ENCODE measurements at places on chromosomes 4 and X.
A peak's percentile ranks its signal among the peaks of the same experiment; 100 is the strongest.

DNA sequence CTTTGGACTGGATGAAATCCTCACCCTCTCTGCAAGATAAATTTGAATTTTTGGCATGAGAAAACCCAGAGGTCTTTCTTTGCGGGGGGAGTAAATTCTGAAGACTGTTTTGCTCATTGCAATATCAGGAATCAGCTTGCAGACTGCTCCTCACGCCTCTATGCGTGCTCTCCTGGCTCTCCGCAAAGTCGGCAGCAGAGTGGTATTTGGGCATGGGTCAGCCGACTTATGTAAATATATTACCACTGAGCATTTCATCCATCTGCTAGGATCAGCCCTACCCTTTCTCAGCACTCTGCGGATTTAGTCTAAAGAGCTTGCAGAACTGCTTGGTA, 288.0 kb downstream of the ASMT start:
- DNase-seq: no peak

GRCh38 chr4:73619346-73619745, 890 bp downstream of the RASSF6 start:
- no peak for DNase-seq

- DNase-seq: no peak
Observed at GRCh38 chr4:131644619-131645018, 1504.5 kb upstream of the PCDH10 start.

GRCh38 chr4:129110931-129111330, 15.0 kb downstream of the C4orf33 start:
- DNase-seq: no peak

GRCh38 chr4:24605216-24605615, 20.9 kb upstream of the DHX15 start:
- no peak for DNase-seq

DNA sequence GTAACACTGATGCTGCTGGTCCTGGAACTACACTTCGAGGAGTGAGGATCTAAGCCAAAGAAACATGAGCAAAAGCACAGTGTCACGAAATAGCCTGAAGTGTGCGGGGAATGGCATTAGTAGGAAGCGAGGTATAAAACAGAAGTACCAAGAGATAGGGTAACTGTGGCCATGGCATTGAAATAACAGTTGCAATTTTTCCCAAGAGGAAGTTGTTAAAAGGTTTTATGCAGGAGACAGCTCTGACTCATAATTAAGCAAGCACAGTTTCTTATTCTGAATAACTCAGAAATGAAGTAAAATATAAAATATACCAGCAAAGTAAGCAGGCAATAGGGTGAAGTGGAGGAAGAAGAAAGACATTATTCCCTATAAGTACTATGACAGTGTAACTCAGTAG, 90.3 kb upstream of the TMEM150C start:
- DNase-seq: no peak

- no peak for DNase-seq
Observed at GRCh38 chr4:17398035-17398434, 113.9 kb downstream of the QDPR start.

DNA sequence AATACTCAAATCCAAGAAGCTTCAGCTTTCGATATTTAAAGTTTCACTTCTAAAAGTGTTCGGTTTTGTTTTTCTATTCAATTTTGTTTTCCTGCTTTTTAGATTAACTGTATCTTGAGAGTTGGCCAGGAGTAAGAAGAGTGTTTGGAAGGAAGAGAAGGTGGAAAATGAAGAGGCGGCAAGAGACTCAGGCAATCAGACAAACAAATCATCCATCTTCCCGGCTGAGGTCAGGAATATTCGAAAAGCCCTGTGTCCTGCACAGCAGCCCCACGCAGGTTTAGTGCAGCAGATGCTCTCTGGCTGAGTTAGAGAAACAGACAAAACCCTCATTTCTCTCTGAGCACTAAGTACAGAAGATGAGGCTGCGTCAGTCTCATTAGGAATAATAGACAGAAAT, 330.3 kb upstream of the NOCT start:
- no peak for DNase-seq

DNA sequence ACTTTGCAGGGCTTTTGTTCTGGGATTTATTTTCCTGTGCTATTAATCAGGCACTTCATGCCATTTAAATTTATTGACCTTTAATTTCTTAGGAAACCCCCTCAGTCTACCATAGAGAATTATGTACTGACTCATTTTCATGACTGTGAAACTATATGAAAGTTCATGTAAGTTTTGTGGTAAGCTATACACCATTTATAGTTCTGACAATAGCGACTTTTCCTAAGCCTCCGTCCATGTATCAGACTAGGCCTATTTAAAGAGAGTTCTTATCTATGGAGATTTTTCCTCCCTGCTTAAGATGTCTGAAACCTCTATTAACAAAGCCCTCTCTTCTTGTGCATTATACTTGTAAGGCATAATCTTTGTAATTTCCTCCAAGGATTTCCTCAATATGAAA, 111.6 kb downstream of the AFF2 start:
- DNase-seq: no peak

DNA sequence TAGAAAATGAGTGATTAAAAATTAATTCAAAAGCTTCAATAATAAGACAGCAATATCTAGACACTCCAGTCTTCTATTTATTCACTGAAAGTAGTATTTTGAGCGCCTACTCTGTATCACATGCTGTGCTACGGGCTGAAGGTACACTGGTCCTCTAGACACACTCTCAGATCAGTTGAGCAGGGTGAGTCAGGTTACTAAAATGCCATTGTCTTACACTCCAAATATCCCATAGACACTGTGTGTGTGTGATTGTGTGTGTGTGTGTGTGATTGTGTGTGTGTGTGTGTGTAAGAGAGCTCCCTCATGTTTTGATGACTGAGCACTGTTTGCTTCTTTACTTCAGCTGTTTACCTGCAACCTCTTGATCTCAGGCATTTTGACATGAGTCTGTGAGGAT, 342.8 kb upstream of the BOD1L1 start:
- no peak for DNase-seq

DNA sequence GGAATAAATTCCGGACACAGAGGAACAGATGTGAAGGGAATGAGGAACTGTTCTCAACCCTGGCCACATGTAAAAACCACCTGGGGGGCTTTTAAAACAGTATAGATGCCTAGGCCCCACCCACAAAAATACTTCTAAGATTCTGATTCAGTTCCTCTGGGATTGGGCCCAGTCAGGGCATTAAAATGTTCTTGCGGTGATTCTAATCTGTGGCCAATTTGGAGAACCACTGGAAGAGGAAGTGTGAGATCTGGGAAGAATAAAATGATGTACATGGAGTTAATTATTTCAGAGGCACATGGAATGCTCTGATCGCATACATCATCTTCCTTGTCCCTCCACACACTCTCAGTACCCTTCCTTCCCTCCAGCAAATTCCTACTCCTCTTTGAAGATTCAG, 192.2 kb downstream of the APBB2 start:
- no peak for DNase-seq

DNA sequence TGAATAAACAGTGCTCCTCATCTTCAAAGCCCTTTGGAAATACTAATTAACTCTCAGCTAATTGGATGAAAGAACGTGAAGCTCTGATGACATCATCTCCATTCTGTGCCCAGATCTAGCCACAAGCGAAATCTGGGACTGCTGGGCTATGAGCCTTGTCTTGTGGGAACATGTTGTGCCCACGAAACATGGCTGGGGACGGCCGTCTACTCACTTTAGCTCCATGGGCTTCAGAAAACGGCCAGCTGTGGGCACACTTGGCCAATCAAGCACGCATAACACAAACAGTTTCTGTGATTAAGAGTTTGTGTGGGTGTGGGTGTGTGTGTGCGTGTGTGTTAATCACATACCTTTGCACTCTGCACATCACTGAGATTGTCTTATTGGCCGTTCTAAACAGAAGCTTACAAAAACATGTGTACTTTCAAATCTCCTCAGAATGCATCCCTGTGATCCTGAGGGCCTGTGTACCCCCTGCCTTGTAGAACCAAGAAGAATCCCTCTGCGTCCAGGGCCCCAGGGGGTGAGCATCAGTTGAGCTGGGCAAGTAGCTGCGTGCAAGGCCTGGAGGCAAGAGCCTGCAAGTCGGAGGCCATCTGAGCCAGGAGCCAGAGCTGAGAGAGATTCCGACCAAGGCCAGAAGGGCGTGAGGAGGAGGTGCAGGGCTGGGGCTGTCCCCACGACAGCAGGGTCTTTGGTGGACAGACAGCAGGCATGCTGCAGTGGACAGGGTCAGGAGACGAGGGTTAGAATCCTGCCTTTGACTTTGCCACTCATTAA, 18.7 kb upstream of the ZNF185 start:
- DNase-seq: no peak

GRCh38 chrX:16838202-16839066, 31.7 kb downstream of the RBBP7 start:
- DNase-seq: no peak

GRCh38 chr4:149465955-149466354, 349.7 kb downstream of the IQCM start:
- DNase-seq: no peak

- no peak for DNase-seq
Observed at GRCh38 chrX:11558972-11559371, 106.7 kb downstream of the ARHGAP6 start.

DNA sequence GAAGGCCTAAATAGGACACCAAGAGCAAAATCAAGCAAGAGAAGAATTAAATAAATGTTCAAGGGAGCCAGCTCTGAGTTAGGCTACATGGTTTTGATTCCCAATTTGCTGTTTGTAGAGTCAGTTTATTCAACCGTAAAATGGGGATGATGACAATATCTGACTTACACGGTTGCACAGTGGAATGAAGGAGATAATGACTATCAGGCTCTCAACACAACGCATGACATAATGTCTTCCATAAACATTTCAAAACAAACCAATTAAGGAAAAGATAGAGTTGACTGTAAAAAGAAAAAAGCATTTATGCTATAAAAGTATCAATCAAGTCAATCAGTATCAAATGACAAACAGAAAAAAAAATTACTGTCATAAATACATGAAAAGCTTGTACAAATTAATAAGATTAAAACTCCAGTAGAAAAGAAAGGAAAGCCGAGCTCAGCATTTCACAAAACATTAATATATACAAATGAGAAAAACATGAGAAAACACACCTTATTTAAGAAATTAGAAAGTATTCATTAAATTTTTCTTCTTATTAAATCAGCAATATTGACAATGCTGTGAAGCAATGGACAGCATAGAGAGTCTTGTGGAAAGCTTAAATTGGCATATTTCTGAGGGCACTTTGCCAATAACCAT, 179.0 kb downstream of the SCFD2 start:
- no peak for DNase-seq

- no peak for DNase-seq
Observed at GRCh38 chr4:93216646-93217045, 611.9 kb upstream of the ATOH1 start.

GRCh38 chrX:7614616-7615015, 228.4 kb upstream of the VCX start:
- DNase-seq: no peak

DNA sequence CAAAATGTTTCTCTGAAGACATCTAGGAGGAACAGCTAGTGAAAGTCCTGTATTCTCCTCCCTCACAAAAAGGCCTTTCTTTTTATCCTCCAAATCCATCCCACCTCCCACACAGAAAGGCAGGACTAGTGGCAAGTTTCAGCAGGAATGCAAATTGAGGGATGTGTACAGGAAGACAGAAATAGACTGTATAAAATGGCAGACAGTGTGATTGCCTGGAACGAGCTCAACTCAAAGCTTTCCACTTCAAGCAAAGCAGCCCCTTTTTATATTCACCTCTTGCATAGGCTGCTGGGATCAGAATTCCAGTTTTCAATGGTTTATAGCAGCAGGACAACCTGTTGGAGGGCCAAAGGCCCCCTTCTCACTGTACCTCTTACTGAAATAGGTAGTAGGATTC, 57.5 kb downstream of the DCX start:
- DNase-seq: no peak

- DNase-seq: no peak
Observed at GRCh38 chr4:7392438-7393421, 42.0 kb downstream of the PSAPL1 start.

GRCh38 chrX:133918361-133918771, 67.0 kb downstream of the GPC3 start:
- DNase-seq: no peak

DNA sequence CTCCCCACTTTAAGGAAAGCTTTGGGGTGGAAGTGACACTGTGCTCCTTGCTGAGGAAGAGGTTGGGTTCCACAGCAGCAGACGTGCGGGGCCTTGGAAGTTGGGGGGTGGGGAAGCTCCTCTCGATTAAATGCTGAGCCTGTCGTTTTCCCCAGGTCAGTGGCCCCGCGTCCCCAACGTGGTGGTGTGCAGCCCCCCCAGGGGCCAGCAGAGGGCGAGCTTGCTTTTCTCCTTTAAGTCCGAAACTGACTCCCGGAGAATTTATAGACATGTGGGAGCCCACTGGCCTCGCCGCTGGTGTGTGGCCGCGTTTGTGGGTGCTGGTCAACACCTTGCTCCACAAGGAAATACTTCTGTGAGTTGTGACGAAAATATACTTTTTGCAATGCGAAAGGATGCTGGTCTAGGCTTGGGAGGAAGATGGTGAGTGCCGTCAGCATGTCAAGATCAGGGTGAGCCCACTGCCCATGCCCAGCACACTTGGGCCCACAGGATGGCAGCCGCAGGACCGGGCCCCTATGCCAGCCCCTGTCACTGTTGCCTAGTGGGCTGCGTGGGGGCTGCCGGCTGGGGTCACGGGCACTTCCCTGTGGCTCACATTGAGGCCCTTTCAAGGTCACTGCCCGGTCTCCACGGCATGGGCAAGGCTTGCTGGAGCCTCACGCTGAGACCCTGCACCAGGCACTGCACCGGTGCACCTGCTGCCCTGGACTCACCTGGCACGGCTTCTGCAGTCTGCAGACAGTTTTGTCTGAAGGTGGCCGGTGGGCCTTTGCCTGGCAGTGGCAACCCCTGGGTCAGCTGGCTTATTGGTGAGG, 9.4 kb downstream of the UVSSA start:
- peak; percentile 14 for DNase-seq

- DNase-seq: peak; percentile 92
Observed at GRCh38 chr4:184733654-184734524, at the start of gene CENPU. TSS of gene CENPU (minus strand) at chr4:184734096. CDS start at chr4:184734062, 34 bp downstream.

GRCh38 chrX:48904626-48905025, 6.8 kb downstream of the SLC35A2 start:
- no peak for DNase-seq

DNA sequence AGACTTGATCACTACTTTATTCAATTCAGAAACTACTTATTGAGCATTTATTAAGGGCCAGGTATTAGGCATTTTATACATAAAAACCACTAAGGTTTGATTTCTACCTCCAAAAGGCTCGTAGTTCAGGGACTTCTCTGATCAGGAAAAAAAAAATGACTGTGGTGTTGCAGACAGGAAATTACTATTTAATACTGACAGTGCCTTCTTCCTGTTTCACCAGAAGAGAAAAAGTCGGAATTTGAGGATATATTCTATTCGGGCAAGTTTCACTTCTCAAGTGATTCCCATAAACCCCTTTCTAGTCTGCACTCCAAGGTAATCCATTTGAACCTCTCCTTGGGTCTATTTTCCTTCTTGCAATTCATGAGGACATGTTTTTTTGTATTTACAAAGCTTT, 15.3 kb upstream of the TASL start:
- no peak for DNase-seq
